ENCODE measurements at places on chromosomes 11 and 22.

DNA sequence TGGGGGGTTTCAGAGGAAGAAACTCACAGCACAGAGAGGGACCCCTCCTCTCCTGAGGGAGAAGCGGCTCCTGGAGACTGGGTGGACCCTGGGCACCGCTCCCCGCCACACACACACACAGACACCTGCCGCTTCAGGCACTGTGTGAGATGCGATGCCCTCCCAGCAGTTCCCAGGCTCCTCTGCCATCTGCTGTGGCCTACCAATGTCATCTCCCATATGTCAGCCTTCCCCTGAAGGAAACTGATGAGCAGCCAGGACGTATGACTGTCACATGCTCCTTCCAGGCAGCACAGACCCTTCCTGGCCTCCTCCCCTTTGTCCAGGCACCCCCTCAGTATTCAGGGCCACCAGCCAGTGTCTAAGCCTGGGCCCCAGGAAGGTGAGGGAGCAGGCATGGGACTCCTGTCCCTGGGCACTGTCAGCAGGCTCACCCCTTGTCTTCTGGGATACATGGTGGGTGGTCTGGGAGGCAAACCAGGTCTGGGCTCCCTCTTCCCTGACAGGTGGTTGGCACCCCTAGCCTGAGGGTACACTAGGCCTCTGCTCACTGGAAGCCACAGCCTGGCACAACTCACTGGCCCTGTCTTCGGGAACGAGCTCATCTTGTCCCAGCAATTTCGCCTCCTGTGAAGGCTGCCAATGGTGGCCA, 11.8 kb upstream of the BCR start:
- no peak for DNase-seq

- DNase-seq, result peak; percentile 89
Measured at GRCh38 chr22:45096256-45096907, 67.3 kb upstream of the NUP50 start.

DNA sequence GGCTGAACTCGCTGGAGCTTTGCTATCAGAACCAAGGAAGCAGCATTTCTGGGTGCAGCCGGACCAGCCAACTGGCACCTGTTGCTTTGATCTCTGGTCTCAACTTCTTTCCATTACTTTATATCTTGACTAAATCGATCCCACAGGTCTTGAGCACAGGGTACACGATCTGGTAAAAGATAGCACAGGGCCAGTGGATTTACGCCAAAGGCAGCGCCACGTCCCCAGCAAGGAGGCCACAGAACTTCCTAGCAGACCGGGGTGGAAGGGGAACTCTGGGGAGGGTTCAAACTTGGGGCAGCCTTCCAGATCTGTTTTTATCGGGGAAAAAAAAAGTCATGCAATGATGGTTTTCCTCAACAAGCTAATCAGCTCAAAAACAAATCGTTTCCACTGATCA, 14.0 kb downstream of the VPS37C start:
- no peak for DNase-seq

- DNase-seq, result no peak
Measured at GRCh38 chr11:69878927-69879728, 59.9 kb upstream of the FGF3 start.

- no peak for DNase-seq
Measured at GRCh38 chr22:27865496-27865895, 53.6 kb downstream of the PITPNB start.

GRCh38 chr22:27882507-27883290, 36.4 kb downstream of the PITPNB start:
- no peak for DNase-seq

GRCh38 chr11:41879214-41879613, 419.8 kb upstream of the LRRC4C start:
- peak; percentile 13 for DNase-seq

DNA sequence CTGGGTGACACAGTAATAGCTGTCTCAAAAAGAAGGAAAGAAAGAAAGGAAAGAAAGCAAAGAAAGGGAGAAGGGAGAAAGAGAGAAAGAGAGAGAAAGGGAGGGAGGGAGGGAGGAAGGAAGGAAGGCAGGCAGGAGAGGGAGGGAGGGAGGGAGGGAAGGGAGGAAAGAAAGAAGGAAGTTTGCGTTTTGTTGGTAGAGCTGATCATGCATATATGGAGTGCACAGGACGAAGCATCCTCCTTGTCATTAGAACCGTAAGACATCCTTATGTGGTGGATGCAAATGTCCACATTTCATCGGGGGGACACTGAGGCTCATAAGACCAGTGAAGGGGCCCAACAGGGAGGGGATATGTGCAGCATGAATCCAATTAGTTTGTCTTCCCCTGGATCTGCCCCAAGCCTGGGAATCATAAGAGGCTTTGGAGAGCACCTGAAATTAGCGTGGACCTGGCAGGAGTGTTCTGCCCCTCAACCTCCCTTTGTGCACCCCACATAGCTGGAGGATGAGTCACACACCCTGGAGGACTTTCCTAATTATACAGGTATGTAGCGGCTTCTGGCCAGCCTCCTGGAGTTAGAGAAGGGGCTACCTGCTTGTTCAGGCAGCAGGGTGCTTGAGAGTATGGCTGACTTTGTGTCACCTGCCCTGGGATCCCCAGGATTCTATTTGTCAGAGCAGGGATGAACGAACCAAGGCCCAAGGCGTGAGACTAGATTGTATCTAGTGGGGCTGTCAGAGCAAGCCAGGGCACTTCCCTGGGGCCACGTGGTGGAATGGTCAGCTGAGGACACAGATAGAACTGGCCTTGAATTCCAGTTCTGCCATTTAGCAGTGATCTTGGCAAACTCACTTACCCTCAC, 119.7 kb upstream of the CD82 start:
- DNase-seq, result no peak

GRCh38 chr11:111906680-111907079, 4.9 kb downstream of the CRYAB start:
- peak; percentile 12 for DNase-seq

GRCh38 chr11:69385832-69386427, 92.0 kb downstream of the MYEOV start:
- no peak for DNase-seq

DNA sequence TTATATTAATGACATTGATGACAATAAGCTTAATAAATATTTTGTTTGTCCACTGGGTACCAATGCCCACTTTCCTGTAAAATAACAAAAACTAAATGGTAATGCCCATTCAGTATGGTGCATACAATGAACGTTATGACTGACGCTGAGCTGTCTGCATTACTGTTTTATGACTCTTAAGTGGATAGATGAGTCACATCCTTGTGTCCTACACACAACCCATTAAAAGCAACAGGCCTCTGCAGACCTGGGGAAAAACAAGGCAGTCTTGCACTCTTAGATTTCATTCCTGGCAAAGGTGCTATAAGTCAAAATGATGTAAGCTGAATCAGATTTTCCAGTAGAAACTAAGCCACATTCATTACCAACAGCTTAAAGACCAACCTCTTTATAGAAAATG, 176.3 kb upstream of the TMEM45B start:
- DNase-seq, result peak; percentile 57

DNA sequence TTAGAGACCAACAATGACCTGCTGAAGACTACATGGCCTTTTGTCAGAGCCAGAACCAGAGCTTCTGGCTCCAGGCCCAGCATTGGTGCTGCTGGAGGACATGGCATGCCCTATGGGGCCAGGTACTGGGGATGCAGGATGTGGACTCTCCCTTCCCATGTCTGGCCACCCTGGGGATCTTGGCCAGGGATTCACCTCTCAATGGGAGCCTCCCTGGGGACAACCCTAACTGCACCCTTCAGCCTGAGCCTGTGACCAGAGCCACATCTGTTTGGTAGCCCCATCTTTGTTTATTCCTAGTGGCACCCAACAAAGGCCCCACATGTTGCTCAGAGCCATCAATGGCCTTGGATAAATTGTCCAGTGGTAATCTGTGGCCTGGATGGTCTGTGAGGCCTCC, 5.8 kb downstream of the KLHL35 start:
- no peak for DNase-seq

- DNase-seq, result no peak
Measured at GRCh38 chr11:79744941-79745340, 304.1 kb upstream of the TENM4 start.

- peak; percentile 62 for DNase-seq
Measured at GRCh38 chr11:27471589-27472397, 797 bp downstream of the LGR4 start.

DNA sequence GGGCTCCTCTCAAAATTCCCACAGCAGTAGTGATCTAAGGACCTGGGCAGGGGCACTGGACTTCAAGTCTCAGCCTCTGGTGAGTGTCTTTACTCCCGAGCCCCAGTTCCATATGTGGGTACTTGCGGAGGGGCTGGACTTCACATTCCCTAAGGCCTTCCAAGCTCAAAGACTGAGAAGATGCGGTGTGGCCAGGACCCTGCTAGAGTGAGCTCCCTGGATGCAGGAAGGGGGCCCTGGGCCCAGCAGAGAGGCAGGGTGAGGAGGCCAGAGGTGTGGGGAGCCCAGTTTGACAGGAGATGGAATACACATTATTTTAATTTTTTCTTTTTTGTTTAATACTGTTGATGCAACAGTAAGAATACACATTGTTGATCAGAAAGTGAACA, 83.7 kb downstream of the IGLL1 start:
- no peak for DNase-seq

Measured in AG20443 (cell line).